Cortex of kidney (tissue), 1 donor: ENCODE measurements at places on chromosomes 11 and 22.

GRCh38 chr22:20775342-20775895, 1.5 kb downstream of the SERPIND1 start:
- no peak for DNase-seq

- DNase-seq: no peak
These were observed 117.3 kb upstream of the TEAD1 start for GRCh38 chr11:12556788-12557384.

GRCh38 chr11:2883979-2884815, 1.4 kb downstream of the CDKN1C start:
- no peak for DNase-seq

DNA sequence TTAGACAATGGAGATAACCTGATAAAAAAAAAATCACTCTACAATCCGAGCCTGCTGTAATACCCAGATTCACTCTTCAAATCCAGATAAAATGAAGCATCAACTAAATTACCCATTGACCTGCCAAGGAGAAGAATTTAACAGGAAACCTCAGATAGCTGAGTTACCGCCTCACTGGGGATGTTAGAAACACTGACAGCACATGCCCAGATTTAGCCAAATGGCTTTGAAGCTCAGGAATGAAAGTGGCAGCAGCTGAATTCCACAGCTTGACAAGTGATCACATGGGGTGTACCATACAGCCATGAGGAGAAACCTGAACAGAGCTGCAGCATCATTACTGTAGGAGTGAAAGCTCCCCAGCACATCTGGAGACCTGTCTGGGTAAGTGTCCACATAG, 807.6 kb downstream of the DLG2 start:
- no peak for DNase-seq

- no peak for DNase-seq
These were observed 920 bp downstream of the TMEM132A start for GRCh38 chr11:60924906-60925853.

GRCh38 chr11:11073996-11074395, 216.1 kb upstream of the ZBED5 start:
- no peak for DNase-seq

GRCh38 chr22:30267382-30268302, 991 bp upstream of the OSM start:
- no peak for DNase-seq

DNA sequence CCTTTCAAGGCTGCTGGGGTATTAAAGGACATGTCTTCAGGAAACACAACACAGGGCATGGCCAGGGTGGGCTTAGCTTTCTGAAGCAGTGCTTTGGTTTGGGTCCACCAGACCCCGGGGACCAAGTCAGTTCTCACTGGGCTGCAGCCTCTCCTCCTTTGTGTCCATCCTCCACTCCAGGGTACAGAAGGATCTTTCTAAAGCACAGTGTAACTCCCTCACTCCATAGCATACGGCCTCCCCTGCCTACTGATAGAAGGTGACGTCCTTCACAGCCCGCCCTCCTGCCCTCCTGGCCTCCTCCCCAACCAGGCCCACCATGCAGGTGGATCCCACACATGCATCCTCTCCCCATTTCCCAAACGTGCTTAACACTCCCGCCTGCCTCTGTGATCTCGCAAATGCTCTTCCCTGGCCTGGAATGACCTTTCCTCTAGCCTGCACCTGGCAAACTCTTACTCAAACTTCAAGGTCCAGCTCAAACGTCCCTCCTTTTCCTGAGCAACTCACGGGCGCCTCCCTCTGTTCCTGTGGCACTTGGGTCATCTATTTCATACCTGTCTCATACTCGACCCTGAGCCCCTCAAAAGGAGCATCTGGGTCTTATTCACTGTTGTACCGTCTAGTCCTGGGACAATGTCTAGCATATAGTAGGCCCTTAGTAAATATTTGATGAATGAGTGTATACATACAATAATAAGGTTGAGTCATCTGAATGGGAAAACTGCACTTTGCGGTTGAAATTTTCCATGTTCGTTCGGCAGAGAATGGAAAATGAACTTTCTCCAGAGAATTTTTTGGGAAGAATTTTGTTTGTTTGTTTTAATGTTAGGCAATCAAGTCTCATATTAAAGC, 187.7 kb downstream of the EFCAB6 start:
- no peak for DNase-seq

DNA sequence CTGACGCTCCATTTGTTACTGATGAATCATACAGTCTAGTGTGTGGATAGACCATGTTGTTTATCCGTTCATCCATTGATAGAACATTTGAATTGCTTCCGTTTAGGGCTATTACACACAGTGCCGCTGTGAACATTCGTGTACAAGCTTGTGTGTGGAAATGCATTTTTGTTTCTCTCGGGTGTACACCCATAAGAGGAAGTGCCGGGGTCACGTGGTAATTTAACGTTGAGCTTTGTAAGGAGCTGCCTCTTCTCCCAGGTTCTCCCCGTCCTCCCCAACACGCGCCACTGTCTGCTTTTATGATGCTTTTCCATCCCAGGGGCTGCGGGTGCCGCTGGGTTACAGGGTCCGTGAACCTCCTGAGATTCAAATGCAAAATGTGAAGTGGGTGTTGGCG, 142.3 kb downstream of the IGLL1 start:
- DNase-seq: no peak

- no peak for DNase-seq
These were observed 612.6 kb downstream of the TBC1D22A start for GRCh38 chr22:47374901-47375575.

GRCh38 chr22:24099666-24100065, 81.6 kb upstream of the SUSD2 start:
- DNase-seq: no peak

DNA sequence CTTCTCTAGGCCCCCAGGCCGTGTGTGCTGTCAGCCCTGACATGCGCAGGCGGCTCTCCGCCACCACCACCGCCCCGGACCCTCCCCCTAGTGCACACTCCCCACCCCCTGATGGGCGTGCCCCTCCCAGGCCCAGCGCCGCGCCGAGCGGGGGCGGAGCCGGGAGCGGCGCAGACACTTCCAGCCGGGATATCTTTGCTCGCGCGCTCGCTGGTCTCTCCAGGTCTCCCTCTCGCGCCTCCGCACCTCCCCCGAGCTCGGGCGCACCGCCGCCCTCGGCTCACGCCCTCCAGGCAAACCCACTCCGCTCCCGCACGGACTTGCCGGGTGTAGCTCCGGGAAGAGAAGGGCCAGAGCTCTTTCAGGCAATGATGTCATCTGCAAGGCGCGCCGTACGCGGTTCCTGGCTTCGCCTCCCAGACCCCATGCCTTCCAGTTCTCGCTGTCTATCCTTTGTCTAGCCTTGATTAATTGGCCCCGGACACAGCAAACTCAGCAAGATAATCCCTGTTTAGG, at the start of gene SCN3B:
SCN3B (minus strand) TSS at position 59 of the 516 bp plus-strand sequence. CDS start 823 bp downstream, outside the sequence.
- DNase-seq: no peak

GRCh38 chr22:17159504-17159951, 451 bp upstream of the HDHD5 start:
- DNase-seq: no peak

DNA sequence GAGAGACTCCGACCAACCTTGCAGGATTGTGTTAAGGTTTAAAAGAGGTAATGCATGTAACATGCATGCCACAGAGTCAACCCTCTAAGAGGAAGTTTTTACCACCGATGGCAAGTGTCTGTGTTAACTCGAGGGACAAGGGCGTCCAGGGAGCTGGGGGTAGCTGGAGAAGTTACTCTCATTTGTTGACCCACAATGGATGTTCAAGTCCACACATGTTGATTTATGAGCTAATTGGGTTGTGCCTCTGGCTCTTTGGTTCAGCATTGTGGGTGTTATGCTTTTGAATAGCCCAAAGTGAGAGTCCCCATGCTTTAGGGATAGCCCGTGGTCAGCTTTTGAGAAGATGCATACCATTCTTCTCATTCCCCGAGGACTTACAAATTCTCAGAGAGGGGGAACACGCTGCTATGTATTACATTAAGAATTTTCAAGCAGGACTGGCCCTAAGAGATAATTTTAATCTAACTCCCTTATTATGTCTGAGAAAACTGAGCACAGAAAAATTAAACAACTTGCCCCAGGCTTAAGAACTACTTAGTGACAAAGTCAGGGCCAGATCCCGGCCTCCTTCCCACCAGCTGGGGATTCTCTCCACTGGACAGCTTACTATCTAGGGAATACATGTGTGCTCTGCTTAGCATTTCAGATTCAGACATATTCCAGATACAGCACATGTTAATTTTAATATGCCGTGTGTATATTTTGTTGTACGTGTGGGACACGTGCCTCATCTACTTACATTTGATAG, 5.2 kb upstream of the PLET1 start:
- no peak for DNase-seq

GRCh38 chr11:47278058-47278457, 8.1 kb downstream of the MADD start:
- no peak for DNase-seq

- no peak for DNase-seq
These were observed 350.3 kb upstream of the MPPED2 start for GRCh38 chr11:30936491-30936890.

- no peak for DNase-seq
These were observed 44.6 kb downstream of the KCNQ1OT1 start for GRCh38 chr11:2655016-2655719.

DNA sequence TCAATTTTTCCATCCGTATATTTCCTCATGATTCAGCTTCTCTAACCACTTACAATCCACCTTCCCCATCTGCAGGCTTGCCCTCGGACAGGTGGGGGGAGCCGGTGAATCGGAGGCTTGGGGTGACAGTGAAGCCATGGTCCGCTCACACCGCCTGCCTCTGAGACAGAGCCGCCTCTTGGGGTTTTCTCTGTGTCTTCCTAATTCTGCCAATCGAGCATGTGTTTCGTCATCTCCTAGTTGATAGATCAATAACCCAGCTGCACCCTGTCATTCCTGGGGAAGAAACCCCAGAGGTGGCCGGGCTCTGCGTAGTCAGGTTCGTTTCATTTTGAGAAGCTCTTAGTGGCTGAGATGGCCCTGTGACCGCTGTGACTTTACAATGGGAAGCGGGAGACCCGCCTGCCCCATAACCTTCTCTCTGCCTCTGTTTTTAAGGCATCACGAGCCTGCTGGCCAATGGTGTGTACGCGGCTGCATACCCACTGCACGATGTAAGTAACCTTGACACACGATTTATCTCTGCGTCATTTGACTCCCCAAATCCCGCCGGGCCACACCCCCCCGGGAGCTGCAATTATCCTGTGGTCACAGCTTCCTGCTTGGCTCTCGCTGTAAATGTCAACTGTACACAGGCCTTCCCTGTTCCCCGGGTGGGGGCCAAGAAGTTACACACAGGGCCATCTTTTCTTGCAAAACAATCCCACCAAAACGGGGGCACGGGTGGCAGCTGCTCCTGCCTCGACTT, 33.3 kb downstream of the ANO1 start:
- DNase-seq: no peak

- no peak for DNase-seq
These were observed 9.6 kb upstream of the CTSD start for GRCh38 chr11:1773131-1773993.

DNA sequence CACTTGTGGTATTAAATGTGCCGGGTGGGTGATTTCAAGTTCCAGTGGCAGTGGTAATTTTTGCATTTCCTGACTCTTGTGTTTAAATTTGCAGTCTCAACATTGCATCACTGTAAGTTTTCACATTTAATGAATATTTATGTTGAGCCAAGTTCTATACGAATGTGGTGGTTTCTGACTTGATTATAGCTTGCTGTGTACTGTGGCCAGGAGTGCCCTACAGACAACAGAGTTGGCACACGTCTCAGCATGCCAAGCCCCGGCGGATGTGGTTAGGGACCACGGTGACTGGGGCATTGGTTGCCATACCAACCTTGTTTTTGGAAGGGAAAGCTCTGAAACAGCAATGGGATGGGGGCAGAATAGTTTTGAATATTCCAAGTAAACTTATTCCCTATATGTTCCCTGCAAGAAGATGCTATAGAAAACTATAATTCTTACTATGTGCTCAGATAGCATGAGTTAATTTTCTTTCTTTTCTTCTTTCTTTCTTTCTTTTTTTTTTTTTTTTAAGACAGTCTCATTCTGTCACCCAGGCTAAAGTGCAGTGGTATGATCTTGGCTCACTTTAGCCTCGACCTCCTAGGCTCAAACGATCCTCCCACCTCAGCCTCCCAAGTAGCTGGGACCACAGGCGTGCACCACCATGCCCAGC, 16.0 kb downstream of the ZNRF3 start:
- DNase-seq: no peak

DNA sequence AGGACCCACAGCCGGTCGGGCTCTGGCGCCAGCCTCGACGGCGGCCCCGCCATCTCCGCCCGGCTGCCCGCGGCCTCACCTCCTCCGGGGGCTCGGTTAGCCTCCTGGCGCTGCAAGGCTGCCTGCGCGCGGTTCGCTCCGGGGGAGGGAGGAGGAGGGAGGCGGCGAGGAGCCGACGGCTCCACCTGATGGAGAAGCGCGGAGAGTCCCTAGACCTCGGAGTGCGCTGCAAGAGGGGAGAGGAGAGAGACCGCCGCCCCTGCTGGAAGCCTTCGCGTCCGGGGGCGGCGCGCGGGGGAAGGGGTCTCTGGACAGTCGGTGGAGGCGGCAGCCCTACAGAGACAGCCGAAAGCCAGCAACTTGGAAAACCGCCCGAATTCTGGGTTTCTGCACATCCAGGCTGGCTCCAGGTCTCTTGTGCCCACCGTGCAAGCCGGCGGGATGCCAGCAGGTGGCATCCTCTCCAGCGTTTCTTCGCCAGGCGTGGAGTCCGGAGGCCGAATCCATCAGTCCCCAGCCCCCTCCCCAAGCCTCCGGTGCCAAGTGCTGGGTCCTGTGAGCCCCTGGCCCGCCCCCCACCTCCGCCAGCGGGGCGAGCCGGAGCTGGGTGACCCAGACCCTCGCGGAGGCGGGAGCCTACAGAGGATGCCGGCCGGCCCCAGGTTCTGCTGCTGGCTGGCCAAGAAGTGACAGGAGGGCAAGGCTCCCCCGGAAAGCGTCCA, 2.9 kb upstream of the KIRREL3 start:
- no peak for DNase-seq

DNA sequence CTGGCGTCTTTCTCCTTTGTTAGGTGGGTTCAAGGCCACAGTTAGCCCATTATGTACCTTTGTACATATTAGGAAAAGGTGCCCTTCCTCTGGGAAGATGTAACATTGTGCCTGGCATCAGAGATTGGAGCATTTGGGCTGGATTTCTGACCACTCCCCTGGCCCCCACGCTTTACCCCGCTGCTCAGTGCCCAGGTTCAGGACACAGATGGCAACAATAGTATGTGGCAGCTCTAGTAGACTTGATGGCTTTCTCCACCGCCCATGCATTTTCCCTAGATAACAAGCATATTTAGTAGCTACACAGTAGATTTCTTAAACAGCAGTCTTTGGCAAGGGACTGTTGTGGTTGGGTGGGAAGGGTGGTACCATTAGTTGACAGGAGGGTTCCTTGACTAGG, 53.1 kb downstream of the YAP1 start:
- DNase-seq: no peak

DNA sequence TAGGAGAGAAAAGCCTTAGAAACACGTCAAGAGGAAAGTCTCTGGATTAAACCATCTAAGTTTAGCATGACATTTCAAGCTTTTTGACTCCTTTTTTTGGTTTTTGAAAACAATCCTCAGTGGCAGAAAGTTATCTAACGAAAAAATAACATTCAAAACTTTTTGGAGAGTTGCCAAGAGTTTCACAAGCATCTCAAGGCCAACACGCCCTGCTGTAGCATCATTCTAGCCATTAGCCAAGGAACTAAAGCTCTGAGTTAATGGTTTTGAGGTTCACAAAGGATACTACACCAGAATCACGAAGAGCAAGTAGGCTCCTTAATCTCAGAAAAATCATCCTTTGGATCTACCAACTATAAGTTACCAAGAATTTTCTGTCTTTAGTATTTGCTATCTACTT, 94.8 kb downstream of the PICALM start:
- no peak for DNase-seq

GRCh38 chr11:44205352-44205751, 104.6 kb downstream of the ALX4 start:
- DNase-seq: no peak
